ENCODE measurements at places on chromosomes 5 and 9.

GRCh38 chr5:82354543-82354942 is 76.4 kb upstream of the RPS23 start:
- no peak for DNase-seq

DNA sequence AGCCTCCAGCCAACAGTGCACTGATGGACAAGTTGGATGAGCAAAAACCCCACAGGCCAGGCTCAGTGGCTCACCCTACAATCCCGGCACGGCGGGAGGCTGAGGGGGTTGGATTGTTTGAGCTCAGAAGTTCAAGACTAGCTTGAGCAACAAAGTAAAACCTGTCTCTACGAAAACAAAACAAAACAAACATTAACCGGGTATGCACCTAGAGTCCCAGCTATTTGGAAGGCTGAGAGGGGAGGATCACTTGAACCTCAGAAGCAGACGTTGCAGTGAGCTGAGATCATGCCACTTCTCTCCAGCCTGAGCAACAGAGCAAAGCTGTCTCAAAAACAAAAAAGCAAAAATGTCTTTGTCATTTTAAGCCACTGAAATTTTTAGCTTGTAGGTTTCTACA is 55.1 kb upstream of the DMRT1 start:
- DNase-seq = no peak

DNA sequence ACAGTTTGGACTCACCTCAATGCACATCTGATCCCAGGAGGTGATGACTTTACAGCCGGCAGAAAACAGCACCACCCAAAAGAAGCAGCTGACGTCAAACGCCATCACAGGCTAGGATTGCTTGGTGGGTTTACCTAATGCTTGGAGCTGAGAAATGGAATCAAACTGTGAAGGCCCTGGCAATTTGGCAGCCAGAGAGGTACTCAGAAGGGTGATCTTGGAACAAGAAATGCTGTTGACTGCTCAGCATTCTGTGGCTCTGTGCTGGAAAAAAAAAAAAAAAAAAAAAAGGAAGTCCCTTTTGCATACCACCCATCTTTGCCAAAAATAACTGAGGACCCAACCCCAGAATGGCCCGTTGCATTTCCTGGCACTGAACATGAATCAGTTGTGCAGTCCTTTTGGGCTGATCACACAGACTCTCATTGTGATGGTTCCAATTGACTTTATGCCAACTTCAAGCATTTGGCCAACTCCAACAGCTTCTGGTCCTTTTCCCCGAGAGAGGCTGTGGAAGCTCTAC is at the start of gene CD180:
Gene CD180, minus strand, starts transcription at position 263 of the 523 bp plus-strand sequence. Its CDS starts 158 bp downstream, at position 105.
- no peak for DNase-seq

DNA sequence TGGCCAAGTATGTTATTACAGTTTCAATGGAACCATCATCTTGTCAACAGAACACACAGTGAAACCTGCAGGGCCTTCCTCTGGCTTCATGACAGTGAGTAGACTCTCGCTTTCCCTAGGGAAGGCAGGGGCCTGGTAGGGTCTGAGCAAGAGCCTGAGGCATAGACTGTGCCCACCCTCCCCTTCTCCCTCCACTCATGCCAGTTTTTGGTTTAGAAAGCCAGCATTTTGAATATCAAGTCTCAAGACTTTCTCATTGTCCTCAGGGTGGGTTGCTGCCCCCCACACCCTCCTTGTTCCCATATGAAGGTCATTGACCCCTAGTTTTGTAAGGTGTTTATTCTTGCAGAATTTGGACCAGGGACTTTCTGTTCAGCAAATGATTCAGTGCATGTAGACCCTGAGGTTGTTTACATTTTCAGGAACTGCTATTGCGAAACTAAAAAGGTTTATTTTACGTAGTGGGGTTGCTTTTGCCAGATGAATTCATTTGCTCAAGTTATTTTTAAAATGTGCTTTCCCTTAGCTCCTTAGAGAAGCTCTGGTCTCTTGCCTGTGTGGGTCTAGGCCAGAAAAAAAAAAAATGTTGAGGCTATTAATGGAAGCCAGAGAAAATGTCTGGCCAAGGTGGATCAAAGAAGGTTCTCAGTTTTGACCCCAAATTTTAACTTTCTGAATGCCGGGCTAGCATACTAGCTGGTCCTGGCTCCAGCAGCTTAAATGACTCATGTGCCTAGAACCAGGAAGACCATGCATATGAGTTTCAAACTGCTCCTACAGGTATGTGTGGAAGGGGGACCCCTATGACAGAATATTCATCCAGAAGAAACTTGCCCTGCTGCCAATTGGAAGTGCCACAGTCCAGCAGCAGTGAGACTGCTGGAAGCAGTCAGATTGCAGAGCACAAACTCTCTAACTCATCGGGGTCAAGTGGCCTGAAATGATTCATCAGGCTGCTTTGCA is 10.1 kb upstream of the MOB3B start:
- DNase-seq = no peak

DNA sequence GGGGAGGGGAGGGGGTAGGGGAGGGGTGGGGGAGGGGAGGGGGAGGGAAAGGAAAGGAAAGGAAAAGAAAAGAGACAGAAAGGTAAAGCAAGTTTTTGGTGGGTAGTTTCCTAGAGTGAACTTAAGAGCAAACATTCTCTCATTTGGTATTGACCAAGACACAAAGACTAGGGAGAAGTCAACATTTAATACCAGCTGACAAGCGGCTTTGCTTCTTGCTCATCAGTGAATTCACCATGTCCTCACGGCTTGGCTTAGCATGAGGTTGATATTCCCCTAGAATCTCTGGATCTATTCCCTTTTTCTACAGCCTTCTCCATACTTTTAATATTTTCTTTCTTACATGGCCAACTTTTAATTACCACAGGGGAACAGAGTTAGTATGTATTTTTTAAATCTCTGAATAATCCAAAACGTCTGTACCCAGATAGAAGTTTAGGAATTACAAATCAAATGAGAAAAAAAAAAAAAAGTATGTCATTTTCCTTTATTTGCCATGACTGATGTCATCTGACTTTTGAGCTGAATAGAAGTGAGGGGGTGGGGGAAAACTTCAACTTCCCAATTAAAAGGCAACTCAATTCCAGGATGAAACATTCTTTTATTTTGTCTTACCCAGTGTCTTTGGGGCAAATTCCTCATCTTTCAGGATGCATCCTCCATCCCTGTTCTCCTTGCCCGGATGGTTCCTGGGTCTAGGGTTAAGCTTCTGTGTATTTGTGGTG is 40.1 kb upstream of the GLIS3 start:
- no peak for DNase-seq

Data from upper lobe of left lung (tissue), 6 donors.